ENCODE measurements at places on chromosomes 3 and 15. TPM values are rescaled to one million over a fixed set of nuclear protein-coding genes. Genes with fewer than 3 reads are reported as not detected.

DNA sequence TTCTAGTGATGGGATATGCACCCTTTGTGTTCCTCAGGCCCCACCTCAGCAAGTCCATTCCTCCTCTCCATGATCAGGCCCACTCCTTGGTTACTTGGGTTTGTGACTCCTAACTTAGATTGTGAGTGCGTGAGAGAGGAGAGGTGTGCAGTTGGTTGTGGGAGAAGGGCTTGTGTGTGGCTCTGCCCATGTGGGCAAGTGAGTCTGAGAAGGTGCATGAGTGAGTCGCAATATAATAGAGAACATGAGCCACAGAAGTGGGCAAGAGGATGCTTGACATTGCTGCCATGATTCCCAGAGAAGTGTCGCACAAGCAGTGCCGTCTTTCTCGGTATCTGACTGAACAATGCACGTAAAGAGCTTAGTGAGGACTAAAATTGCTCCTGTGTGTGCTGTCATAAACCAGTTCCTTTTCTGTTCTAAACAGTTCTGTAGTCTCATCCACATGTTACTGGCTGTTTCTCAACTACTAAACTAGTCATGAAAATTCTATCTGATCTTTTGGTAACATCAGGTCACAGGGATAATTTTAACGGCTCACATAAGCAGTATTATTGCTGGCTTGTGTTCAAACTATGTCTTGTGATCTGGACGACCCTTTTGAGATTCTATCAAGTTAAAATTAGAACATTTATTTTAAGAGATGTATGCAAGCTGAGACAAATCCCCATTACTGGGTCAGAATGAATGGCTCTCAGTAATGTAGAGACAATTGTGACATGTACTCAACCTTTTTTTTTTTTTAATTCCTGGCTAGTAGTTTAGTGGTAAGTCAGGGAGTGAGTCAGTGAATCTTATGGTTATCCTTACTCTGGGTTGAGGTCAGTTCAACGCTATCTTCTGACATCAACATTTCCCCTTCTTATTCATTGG is 25.6 kb downstream of the GYG1 start:
- peaks cover 32% of the 10 kb centered on the region for H3K36me3 ChIP-seq
- H3K27me3 ChIP-seq, result no peaks in the 10 kb centered on the region
- H3K4me1 ChIP-seq, result no peaks in the 10 kb centered on the region

The GABRR3 gene
- not detected for total RNA-seq

The CLDN18 gene
- total RNA-seq, result 7.3 TPM

DNA sequence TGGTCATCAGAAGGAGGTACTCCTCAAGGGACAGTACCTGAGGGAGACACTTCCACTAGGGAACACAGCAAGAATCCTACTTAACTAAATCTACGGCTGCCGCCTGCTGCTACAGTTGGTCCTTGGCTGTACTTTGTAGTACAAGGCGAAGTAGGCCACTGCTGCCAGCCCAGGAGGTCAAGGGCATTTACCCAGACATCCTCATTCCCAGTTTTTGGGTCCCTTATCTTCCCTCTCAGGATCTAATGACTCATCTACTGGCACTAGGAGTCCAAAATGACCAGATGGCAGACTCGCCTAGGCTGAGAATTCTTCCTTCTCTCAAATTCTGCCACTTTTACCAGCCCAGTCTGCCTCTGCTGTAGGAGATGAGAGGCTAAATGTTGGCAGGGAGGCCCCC is 27.1 kb upstream of the LAMP3 start:
- no peaks in the 10 kb centered on the region for H3K36me3 ChIP-seq
- H3K4me3 ChIP-seq, result no peak overlapping the region
- no peaks in the 10 kb centered on the region for H3K27me3 ChIP-seq

The PATL2 gene
- total RNA-seq, result 1.0 TPM

The KLHDC8B gene
- 42.1 TPM for total RNA-seq

The AADACL2 gene
- 11.7 TPM for total RNA-seq

- no peak overlapping the region for H3K4me3 ChIP-seq
- DNase-seq, result no peak
- no peaks in the 10 kb centered on the region for H3K36me3 ChIP-seq
These were observed 234.2 kb downstream of the NFKBIZ start for GRCh38 chr3:102083473-102083872.

- peak overlapping the region; percentile 90 for H3K27ac ChIP-seq
- peaks cover 19% of the 10 kb centered on the region for H3K36me3 ChIP-seq
- H3K4me3 ChIP-seq, result peak overlapping the region; percentile 94
- no peak for DNase-seq
These were observed 646 bp downstream of the IQCB1 start for GRCh38 chr3:121834157-121834670.

The STRIT1 gene
- not detected for total RNA-seq

GRCh38 chr15:73799466-73799865 is 46.3 kb upstream of the INSYN1 start:
- DNase-seq, result no peak
- H3K27ac ChIP-seq, result no peak overlapping the region
- no peak overlapping the region for H3K4me3 ChIP-seq
- no peaks in the 10 kb centered on the region for H3K36me3 ChIP-seq

DNA sequence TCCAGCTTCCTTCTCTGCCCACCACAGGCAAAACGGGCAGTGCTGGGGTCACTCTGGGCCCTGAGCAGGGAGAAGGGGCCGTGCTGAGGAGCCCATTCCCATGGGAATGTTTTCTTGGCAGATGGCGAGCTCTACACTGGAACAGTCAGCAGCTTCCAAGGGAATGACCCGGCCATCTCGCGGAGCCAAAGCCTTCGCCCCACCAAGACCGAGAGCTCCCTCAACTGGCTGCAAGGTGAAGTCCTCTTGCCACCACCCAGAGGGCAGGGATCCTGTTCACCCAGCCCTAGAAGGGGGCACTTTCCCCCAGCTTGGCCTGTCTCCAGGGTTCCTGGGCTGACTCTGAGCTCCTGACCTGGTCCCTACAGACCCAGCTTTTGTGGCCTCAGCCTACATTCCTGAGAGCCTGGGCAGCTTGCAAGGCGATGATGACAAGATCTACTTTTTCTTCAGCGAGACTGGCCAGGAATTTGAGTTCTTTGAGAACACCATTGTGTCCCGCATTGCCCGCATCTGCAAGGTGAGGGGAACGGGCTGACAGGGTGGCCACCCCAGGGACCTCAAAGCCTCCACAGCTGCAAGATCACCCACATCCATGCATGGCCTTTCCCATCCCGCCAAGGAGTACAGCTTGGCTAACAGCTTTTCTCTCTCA is 12.4 kb downstream of the CIB1 start:
- H3K27ac ChIP-seq, result no peak overlapping the region
- H3K36me3 ChIP-seq, result peaks cover 4% of the 10 kb centered on the region
- H3K4me3 ChIP-seq, result no peak overlapping the region

The CCR1 gene
- total RNA-seq, result 0.98 TPM

DNA sequence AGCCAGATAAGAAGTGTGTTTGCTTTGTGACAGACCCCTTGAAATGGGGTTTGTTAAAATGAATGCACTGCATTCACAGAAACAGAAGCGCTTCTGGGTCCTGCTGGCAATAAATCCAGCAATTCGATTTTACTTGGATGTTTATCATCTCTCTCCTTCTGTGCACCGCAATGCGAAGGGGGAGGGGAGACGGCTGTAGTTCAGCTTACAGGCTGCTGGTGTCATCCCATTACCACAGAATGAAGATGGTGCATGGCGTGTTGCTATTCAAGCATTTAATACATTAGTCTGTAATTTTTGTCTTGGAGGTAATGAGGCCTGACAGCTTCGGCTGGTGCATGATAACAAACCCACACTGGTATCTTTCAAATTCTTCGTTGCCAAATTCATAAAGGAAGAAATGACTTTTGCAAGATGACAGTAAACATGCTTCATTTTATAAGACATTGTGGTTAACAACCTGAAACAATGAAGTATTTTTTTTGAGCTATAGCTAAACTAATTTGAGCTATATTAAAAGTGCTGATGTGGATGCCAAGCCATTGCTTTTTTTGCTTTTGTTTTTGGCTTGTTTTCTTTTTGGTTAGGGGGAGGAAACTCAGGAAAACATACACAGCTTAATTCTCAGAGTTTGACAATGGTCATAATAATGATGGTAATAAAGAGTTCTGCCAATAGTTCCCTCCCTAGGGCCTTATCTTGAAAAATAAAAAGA is 418.3 kb downstream of the OTOL1 start:
- H3K27me3 ChIP-seq, result peaks cover 3% of the 10 kb centered on the region
- H3K36me3 ChIP-seq, result no peaks in the 10 kb centered on the region
- DNase-seq, result no peak
- peaks cover 5% of the 10 kb centered on the region for H3K4me1 ChIP-seq

DNA sequence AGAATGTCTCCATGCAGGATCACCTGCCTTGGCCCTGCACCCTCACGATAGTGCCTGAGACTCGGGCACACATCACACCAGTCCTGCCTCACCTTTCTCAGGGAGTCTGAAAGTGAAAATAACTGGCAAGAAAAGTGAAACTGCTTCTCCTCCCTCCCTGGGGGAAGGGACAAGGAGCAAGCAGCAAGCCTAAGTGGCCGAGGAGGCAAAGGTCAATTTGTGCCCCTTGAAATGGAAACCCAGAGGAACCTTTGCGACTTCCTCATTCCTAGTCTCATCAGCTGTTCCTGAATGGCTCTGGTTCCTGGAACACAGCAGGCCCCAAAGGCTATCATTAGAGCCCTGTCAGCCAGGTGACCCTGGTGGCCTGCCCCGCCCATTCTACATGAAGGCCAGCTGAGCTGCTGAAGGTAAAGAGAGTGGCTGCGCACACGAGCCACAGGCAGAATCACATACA is 28.0 kb upstream of the SLCO2A1 start:
- peaks cover 41% of the 10 kb centered on the region for H3K4me1 ChIP-seq
- DNase-seq, result peak; percentile 18
- H3K36me3 ChIP-seq, result no peaks in the 10 kb centered on the region
- peak overlapping the region; percentile 72 for H3K27ac ChIP-seq
- peaks cover 6% of the 10 kb centered on the region for H3K27me3 ChIP-seq

DNA sequence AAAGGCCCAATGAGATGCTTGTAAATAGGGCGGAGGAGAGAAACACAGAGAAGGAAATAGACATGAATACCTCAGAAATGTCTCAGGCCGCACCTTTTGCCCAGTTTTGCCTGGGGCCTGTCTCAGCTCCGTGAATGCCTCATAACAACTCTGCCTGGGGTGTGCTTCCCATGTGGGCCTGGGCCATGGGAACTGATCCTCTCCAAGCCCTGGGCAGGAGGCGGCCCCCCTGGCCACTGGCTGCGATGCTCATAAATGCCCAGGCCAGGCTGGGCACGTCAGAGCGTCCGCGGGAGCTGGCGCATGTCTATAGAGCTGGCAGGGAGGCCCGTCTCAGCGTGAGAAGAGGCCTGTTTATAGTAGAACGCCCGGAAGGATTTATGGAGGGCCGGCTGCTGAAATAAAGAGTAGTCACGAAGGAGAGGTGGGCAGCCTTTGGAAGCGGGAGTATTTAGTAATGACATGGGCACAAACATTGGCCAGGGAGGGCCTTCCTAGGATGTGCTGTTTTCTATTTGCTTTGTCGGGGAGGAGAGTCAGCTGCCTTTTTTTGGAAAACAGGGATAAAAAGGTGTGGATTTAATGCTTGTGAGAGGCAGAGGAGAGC is 85.9 kb upstream of the IGF1R start:
- peaks cover 17% of the 10 kb centered on the region for H3K27me3 ChIP-seq
- H3K27ac ChIP-seq, result peak overlapping the region; percentile 94
- peaks cover 6% of the 10 kb centered on the region for H3K4me1 ChIP-seq
- peak; percentile 51 for DNase-seq

Measured in type B pancreatic cell (in vitro differentiated cells).